ENCODE measurements at places on chromosomes 4 and X.

DNA sequence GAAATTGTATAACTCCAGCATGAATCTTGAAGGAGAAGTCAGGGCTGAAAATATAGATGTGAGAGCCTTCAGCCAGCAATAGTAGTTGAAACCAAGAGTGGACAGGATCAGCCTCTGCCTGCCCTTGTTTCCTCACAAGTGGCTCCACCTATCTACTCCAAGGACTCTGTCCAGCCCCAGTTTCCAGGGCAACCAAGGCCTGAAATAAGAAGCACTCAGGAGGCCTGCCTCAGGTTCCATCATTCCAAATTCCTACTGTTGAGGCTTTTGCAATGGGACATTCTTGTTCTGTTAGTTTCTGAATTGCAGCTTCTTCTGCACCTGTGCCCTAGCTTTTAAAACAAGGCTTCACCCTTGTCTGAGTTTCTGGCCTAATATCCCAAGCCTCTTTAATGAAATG, 41.6 kb downstream of the TRPC5OS start:
- DNase-seq, result no peak

GRCh38 chr4:53626491-53626890, 35.2 kb upstream of the LNX1 start:
- DNase-seq, result no peak

DNA sequence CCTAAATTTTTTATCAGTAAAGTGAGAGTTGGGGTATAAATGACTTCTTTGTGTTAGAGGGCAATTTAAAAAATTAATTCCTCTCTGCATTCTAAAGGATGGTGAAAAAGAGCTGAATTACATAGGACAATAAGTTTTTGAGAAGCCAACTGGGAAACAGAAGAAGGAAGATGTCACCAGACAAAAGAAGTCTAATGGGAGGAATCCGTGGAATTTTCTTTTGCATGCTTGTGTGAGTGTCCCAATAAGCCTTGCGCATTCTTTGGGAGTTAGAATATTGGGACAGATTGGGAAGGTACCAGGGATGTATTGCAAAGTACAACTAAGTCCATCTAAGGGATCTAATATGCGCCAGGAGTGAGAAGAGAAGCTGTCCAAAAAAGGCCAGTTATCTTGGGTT, 35.1 kb upstream of the NR3C2 start:
- no peak for DNase-seq

DNA sequence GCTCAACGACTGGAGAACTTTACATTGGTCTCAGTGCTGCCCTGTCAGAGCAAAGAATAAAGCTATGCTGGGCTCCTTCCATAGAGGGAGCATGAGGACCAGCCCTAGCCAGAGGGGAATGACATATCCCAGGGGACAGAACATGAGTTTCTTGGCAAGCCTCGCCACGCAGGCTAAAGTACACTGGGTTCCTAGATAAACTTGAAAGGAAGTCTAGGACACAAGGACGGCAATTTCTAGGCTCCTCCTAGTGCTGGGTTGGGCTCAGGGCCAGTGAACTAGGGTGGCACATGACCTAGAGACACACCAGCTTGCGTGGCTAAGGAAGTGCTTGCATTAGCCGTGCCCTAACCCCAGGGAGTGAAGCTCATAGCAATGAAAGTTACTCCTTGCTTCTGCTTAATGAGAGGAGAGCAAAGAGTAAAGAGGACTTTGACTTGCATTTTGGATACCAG, 141.0 kb downstream of the MAB21L2 start:
- no peak for DNase-seq

- no peak for DNase-seq
Measured at GRCh38 chr4:7398104-7398423, 36.7 kb downstream of the PSAPL1 start.

- no peak for DNase-seq
Measured at GRCh38 chr4:110124711-110125110, 73.7 kb downstream of the ELOVL6 start.

DNA sequence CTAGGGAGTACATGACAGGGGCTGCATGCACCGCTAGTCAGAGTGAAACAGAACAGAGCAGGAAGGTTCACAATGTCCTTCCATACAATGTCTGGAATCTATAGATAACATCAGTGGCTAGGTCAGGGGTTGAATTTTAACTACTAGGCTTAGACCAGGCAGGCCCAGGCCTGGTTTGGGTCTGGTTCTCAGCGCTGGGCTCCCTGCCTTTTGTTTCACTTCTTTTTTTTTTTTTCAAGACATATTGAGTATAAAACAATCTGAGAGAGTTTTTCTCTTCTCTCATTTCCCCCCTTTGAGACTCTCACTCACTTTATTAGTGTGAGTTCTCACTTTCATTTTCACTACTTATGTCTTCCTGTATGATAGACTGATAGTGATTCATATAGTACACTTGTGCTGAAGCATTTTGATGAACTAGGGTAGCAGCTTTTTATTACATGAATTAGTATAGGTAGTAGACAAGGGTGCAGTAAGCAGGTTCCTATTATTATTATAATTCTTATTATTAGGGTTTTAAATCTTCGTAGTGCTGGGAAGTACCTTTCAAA, 120.0 kb upstream of the ZDHHC15 start:
- no peak for DNase-seq

DNA sequence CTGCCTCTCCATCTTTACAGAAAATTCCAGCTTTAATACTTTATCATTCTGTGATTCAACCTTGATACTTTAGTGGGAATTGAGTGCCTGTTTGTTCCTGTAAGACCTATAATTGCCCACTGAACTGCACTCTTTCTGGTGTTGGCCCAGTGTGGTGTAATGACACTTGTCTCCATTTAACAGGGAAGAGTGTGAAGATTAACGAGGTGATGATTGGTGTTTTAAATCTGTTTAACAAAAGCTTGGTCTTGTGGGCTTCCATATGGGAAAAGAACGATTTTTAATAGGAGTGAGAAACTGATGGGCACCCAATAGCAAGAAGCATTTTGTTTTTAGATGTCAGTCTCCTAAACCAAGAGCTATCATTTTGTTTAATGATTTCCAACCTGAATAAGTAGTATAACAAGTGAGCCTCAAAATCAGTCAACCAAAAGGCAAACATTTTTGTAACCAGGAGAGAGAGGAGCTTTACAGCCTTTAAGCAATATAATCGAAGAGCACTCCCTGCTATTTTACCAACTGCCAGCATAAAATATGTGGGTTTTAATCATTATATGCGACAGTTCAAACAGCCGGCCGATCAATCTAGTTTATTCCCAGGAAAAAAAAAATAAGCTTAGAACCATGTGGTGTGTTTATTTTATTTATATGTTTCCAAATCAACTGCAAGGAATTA, 50.2 kb downstream of the SUPT20HL1 start:
- DNase-seq, result no peak

GRCh38 chr4:1508161-1509160, 102.2 kb upstream of the NKX1-1 start:
- no peak for DNase-seq

GRCh38 chrX:10486373-10486772, 134.0 kb downstream of the MID1 start:
- no peak for DNase-seq

GRCh38 chrX:27085346-27085745, 377.8 kb downstream of the PPP4R3C start:
- DNase-seq, result no peak

DNA sequence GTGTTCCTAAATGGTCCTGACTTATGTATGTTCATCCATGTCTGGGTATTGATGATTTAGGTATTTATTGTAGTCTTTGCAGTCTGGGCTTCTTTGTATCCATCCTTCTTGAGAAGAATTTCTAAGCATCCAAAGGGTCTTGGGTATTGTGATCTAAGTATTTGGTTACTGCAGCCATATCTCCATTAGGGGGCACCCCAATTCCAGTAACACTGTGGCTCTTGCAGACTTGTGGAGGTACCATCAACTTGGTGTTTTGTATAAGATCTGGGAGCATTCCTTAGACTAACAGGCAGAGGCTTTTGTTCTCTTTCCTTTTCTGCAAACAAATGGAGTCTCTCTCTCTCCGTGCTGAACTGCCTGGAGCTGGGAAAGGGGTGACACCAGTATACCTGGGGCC, 113.7 kb upstream of the NEXMIF start:
- no peak for DNase-seq

GRCh38 chr4:150769248-150769647, 187.3 kb downstream of the MAB21L2 start:
- DNase-seq, result no peak

DNA sequence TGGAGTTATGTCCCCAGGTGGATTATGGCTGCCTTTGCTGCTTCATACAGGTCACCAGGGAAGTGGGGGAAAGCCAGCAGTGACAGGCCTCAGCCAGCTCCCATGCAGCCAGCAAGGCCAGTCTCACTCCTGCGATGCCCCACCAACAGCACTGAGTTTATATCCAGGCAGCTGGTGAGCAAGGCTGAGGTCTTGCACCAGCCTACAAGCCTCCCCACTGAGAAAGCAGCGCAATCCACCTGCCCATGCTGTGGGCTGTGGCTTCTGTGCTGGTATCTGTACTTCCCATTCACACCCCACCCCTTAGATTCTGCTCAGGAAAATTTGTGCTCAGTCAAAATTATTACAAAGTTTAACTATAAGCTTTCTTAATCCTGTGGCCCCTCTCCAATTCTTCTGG, 153.5 kb downstream of the HHIP start:
- DNase-seq, result no peak

DNA sequence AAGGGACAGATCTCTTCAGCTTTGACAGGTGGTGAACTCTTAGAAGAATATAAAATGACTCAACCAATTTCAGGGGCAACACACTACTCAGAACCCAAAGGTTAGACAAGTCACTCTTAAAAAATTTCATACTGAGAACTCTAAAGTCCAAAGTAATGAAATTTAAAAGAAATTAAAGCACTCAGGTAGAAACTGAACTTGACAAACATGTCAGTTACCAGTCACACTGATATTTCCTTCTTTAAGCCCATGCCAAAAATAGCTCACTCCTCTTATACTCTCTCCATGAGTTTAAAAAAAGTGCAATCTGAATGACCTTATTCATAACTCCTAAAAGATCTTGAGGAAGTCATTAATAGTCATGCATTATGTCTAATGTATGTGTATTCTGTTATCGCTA, 40.3 kb downstream of the AMMECR1 start:
- no peak for DNase-seq

GRCh38 chr4:25215511-25215910, 18.3 kb upstream of the PI4K2B start:
- DNase-seq, result no peak

GRCh38 chrX:81168391-81168790, 33.3 kb downstream of the HMGN5 start:
- DNase-seq, result no peak

GRCh38 chr4:8066336-8066931, 92.2 kb downstream of the ABLIM2 start:
- no peak for DNase-seq

DNA sequence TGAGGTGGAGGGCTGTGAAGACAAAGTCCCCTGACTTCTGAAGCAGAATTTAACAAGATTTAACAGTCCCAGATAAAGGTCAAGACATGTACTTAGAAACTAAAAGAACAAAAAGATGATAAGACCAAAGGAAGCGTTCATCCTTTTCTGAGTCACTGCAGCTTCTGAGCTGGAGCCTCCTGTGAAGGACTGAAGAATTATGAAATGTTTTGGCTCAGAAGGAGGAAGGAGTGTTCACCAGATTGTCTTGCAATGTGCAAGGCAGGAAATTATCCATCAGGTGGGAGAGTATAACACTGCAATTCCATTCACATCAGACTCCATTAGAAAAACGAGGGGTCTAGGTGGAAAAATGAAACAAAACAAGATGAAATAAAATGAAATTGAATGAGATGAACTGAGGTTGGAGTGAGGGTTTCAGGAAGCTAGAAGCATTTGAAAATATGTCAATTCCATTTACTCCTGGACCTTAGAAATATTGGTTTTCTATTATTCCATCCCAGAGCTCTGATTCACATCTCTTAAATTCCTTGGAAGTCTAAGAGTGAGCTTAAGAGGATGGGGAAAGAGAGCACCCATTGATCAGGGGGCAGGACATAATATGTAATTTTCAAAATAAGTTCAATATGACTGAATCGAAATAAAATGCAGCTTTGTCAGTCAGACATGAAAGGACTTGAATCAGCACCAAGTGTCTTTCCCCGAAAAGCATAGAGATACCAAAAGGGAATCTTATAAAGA, 186.1 kb upstream of the LNX1 start:
- DNase-seq, result no peak

GRCh38 chrX:39822133-39822748, 275.5 kb downstream of the BCOR start:
- DNase-seq, result no peak

DNA sequence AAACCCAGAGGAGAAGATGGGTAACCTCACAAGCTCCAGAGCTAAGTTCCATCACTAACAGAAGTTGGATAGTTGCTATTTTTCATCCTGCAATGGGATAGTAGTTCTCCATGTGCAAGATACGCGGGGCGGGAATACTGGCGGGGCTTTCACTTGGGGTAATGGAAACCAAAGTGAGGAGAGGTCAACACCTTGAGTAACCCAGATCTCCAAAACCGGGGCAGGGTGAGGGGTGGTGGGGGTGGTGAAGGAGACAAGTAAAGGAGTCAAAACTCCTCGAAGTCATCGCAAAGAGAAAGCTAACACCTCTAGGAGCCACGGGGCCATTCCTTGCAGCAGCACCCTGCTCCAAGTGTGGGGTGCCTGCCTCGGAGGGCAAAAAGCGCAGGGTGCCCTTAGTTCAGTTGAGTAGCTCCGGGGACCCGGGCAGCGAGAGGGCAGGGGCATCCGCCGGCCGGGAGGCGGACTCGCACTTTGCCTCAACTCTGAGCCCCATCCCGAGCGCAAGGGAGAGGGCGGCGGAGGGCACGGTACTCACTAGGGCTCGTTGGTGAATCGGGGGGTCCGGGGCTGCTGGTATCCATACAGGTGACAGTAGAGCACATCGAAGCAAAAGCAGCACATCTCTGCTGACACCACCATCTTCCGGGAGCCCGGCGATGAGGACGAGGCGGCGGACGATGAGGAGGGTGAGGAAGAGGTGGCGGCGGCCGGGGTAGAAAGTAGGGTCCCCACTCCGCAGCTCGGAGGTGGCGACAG, 645 bp downstream of the AMMECR1 start:
- DNase-seq, result no peak

- DNase-seq, result no peak
Measured at GRCh38 chr4:113003841-113004240, 45.6 kb upstream of the ANK2 start.

DNA sequence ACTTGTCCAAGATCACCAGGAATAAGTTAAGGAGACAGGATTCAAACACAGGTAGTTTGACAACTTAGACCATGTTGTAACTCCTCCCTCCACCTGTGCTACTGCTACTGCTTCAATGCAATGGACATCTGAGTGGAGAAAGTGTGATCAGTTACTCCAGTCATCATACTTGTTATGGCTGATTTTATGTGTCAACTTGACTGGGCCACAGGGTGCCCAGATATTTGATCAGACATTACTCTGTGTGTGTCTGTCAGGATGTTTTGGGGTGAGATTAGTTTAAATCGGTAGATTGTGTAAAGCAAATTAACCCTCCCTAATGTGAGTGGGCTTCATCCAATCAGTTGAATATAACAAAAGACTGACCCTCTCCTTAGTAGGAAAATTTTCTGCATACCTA, 34.8 kb upstream of the PDLIM5 start:
- no peak for DNase-seq

GRCh38 chrX:9983846-9984245, 16.7 kb downstream of the CLDN34 start:
- DNase-seq, result no peak

GRCh38 chr4:5383191-5383980, 325.0 kb downstream of the EVC2 start:
- DNase-seq, result no peak

GRCh38 chr4:152500275-152500674, 35.6 kb downstream of the FBXW7 start:
- DNase-seq, result no peak

All from left renal pelvis (tissue), 4 donors.